Dermis microvascular lymphatic vessel endothelial cell (primary cell): ENCODE measurements at places on chromosomes 5 and 9. TPM values are rescaled to one million over a fixed set of nuclear protein-coding genes. Genes with fewer than 3 reads are reported as not detected.

Gene CARD9
- total RNA-seq: 0.13 and 0.26 TPM in 2 replicates

Gene CCDC180
- 0.51 and 1.1 TPM in 2 replicates for total RNA-seq

Gene PRRX2
- total RNA-seq: 0.13 and 1.2 TPM in 2 replicates

Gene CAMK2A
- not detected in 2 replicates for total RNA-seq

Gene ITK
- total RNA-seq: not detected in 2 replicates

Gene ENC1
- 38.4 and 44.5 TPM in 2 replicates for total RNA-seq

Gene SPINK13
- total RNA-seq: not detected in 2 replicates

Gene LCN15
- 0.13 TPM in 1 of 2 replicates, not detected in the other for total RNA-seq

Gene DBH
- total RNA-seq: not detected in 2 replicates

Gene SHC3
- 0.13 and 0.25 TPM in 2 replicates for total RNA-seq

Gene CCNJL
- total RNA-seq: 4.0 and 8.5 TPM in 2 replicates

Gene LCP2
- 0.13 and 0.26 TPM in 2 replicates for total RNA-seq

Gene FXN
- 2.3 TPM in 2 replicates for total RNA-seq

Gene PCDHB11
- 0.13 and 0.89 TPM in 2 replicates for total RNA-seq

Gene KIF24
- 1.6 and 2.1 TPM in 2 replicates for total RNA-seq

Gene ANKRD31
- under 0.01 TPM in 1 of 2 replicates, not detected in the other for total RNA-seq

Gene NOXA1
- 1.3 and 2.1 TPM in 2 replicates for total RNA-seq

Gene PCDHA4
- total RNA-seq: under 0.01 and 0.25 TPM in 2 replicates

Gene MARCOL
- total RNA-seq: not detected in 2 replicates

Gene MLANA
- total RNA-seq: not detected in 2 replicates

Gene DOCK8
- 3.3 and 4.4 TPM in 2 replicates for total RNA-seq

Gene SHB
- 14.1 and 19.8 TPM in 2 replicates for total RNA-seq

Gene HK3
- total RNA-seq: not detected in 2 replicates

Gene NRARP
- total RNA-seq: 36.6 and 52.0 TPM in 2 replicates
